ENCODE measurements at places on chromosomes 16 and 17.

DNA sequence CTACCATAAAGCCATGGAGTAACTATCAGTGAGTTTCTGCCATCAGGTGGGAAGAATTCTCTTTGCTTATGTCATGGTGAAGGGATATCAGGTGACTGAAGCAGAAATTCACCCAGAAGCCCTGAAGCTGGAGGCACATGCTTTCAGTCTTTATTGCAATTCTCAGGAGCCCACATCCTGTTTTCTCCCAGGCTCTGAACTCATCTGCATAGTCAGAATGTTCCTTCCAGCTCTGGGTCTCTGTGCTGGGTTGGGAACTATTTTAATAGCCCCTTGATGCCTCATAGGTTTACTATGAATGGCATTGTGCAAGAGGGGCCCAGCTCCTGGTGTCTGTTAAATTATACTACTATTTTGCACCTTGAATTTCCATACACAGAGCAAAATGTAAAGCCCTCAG is 198.4 kb upstream of the SOX9 start:
- DNase-seq = no peak

- no peak for DNase-seq
Measured at GRCh38 chr17:58079300-58080033, 3.8 kb upstream of the DYNLL2 start.

- DNase-seq = no peak
Measured at GRCh38 chr17:4940555-4941318, 669 bp downstream of the RNF167 start.

- DNase-seq = no peak
Measured at GRCh38 chr17:67441896-67442219, 64.8 kb downstream of the PITPNC1 start.

- peak; percentile 64 for DNase-seq
Measured at GRCh38 chr17:15260376-15261257, 4.5 kb downstream of the PMP22 start.

DNA sequence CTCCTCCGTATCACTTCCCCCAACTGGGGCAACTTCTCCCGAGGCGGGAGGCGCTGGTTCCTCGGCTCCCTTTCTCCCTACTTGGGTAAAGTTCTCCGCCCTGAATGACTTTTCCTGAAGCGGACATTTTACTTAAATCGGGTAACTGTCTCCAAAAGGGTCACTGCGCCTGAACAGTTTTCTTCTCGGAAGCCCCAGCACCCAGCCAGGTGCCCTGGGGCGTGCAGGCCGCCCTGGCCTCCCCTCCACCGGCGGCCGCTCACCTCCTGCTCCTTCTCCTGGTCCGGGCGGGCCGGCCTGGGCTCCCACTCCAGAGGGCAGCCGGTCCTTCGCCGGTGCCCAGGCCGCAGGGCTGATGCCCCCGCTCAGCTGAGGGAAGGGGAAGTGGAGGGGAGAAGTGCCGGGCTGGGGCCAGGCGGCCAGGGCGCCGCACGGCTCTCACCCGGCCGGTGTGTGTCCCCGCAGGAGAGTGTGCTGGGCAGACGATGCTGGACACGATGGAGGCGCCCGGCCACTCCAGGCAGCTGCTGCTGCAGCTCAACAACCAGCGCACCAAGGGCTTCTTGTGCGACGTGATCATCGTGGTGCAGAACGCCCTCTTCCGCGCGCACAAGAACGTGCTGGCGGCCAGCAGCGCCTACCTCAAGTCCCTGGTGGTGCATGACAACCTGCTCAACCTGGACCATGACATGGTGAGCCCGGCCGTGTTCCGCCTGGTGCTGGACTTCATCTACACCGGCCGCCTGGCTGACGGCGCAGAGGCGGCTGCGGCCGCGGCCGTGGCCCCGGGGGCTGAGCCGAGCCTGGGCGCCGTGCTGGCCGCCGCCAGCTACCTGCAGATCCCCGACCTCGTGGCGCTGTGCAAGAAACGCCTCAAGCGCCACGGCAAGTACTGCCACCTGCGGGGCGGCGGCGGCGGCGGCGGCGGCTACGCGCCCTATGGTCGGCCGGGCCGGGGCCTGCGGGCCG is 1.6 kb downstream of the HIC1 start:
- no peak for DNase-seq

- no peak for DNase-seq
Measured at GRCh38 chr16:21563676-21564075, 35.7 kb upstream of the METTL9 start.

GRCh38 chr16:47069313-47069712 is 74.4 kb downstream of the NETO2 start:
- no peak for DNase-seq

DNA sequence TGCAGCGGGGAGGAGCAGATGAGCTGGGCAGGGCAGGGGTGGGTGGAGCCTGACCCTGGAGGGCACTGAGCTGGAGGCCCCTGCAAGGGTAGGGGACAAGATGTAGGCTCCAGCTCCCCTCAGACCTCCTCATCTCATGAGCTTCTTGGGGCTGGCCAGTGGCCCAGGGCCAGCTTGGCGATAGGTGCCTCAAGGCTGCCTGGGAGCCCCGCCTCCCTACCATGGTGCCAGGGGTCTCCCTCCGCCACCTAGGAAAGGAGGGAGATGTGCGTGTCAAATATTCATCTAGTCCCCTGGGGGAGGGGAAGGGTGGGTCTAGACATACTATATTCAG is 3.9 kb downstream of the HIRIP3 start:
- DNase-seq = no peak

DNA sequence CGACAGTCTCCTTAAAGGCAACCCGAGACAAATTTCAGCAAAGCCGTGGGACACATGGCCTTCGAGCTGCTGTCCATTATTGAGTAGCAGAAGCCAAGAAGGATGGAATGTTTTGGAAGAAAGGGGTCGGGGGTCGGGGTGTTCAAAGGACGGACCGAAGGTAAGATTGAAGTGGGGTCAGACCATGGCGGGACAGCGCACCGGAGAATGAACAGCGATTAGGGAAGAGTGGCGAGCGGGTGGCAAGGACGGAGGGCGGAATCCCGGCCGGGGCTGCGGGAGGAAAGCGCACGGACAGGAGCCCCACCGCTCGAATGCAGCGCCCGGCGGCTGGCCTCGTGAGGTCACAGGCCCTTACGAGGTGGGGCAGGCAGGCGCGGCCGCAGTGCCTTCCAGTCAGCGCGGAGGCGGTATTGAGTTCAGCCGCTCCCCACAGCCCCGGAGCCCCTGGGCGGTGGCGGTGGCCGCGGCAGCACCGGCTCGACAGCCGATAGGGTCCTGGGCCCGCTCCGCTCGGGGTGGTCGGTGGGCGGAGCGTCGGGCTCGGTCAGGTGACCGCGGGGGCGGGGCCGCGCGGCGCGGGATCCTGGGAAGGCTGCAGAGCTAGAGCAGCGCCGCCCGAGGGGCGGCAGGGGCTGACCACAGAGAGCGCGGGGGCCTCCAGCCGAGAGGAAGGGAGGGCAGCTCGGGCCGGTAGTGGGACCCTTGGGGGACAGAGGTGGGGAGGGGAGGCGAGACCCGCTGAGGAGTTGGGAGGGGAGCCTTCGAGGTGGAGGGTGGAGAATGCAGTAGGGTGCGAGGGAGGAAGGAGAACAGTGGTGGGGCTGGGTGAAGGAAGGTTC is at the start of gene EFCAB13:
TSS of gene EFCAB13 (plus strand) at position 574 of the 842 bp plus-strand sequence. CDS start 4,399 bp downstream, outside the sequence.
- DNase-seq = peak; percentile 81

- DNase-seq = no peak
Measured at GRCh38 chr17:57880086-57880456, 30.2 kb upstream of the MRPS23 start.

DNA sequence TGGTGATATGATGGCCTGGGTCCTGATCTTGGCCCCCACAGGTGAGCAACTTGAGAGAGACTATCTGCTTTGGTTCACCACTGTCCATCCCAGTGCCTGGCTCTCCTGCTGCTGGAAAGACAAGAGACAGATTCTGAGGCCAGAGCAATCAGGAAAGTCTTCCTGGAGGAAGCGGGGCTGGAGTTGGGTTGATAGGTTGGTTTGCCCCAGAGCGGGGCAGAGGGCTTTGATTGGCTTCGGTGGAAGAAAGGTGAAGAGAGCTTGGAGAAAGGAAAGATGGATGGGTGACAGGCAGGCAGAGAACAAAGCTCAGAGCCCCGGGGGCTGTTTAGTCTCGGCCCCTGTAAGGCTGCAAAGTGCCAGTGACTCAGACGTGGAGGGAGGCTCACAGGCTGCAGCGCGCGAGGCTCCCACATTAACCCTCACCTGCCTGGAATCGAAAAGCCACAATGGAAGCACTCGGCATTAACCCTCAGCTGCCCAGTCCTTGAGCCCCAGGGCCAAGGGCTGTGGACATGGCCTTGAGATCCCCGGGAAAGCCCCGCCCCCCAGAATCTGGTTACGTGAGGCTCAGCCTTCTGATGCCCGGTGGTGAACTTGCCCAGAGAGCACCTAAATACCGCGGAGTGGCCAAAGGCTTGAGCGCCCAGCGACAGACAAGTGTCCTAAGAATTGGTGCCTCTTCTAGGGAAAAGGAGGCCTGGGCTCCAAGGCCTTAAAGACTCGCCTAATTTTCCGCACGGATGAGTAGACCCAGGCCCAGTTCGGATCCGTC is 996 bp upstream of the CPNE2 start:
- DNase-seq = no peak

- DNase-seq = no peak
Measured at GRCh38 chr17:63041722-63042121, 75.7 kb downstream of the TANC2 start.

- DNase-seq = no peak
Measured at GRCh38 chr17:17419166-17419565, 57.6 kb upstream of the MED9 start.

GRCh38 chr17:1398931-1399678 is 917 bp downstream of the YWHAE start:
- peak; percentile 65 for DNase-seq

DNA sequence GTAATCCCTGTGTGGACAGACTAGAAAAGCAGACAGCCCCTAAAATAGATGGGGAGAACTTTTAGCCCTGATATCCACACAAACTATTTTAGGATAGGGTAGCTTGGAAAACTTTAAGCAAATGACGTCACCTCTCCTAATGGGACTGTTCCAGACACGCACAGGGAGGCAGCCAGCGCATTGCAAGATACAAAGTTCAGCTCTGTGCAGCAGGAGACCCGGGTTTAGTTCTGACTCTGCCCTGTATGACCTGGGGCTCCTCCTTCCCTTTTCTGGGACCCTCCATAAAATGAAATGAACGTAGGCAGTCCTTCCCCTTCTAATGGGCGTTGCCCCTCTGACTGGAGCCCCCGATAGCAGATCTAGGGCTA is 6.3 kb downstream of the ZNF689 start:
- DNase-seq = no peak

GRCh38 chr17:45143094-45143670 is 5.1 kb upstream of the HEXIM1 start:
- no peak for DNase-seq

GRCh38 chr17:44293509-44294226 is 14.7 kb upstream of the RUNDC3A start:
- DNase-seq = no peak

DNA sequence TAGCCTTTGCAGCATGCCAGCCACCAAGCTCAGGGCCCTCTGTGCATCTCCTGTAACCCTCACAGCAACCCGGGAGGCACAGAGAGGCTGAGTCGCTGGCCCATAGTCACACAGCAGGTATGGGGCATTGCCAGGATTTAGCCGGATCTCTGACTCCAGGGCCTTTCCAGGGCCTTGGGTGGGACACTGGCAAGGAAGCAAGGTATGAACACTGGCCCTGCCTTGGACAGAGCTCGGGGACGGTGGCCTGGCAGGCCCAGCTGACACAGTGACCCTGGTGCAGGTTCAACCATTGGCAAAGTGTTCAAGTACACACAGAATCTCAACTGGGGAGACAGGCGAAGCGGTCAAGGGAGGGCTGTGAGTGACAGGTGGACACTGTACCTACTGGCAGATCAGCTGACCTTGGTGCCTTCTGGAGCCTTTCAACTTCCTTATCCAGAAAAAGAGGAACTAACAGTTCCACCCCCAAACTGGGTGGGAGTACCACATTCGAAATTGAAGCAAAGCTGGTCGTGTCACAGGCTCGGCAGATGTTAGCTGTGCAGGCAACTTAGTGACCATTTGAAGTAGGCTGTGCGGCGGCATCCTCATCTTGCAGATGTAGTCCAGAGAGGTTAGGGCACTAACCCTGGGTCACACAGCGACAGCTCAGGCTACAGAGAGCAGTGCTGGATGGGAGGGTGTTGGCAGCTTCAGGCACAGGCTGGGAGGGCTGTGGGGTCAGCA is 287.4 kb downstream of the SEC14L1 start:
- no peak for DNase-seq

- DNase-seq = no peak
Measured at GRCh38 chr17:74892974-74893911, at the start of gene FADS6. TSS of gene FADS6 (minus strand) at chr17:74893633. CDS start at chr17:74893595, 38 bp downstream.

GRCh38 chr16:530111-530817 is 2.8 kb downstream of the CAPN15 start:
- DNase-seq = no peak

- DNase-seq = no peak
Measured at GRCh38 chr16:29306943-29307597, 99.4 kb downstream of the NPIPB11 start.

GRCh38 chr16:54051821-54052220 is 234.8 kb downstream of the IRX3 start:
- no peak for DNase-seq

DNA sequence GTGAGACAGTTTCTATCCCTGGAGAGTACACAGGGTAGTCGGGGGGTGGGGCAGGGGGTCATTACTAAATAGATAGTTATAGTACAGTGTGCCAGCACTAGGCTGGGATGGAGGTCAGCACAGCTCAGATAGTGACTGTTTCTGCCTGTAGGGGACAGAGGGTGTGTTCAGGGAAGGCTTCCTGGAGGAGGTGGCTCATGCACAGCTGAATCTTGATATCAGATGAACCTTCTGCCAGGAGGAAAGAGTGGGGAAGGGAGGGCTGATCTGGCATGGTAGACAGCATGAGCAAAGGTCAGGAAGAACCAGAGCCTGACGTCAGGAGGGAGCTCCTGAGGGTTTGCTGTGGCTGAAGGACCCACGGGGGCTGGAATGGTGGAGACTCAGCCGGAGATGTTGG is 56.6 kb downstream of the OR1D5 start:
- DNase-seq = no peak

- DNase-seq = no peak
Measured at GRCh38 chr17:40346765-40347158, 17.8 kb downstream of the GJD3 start.

DNA sequence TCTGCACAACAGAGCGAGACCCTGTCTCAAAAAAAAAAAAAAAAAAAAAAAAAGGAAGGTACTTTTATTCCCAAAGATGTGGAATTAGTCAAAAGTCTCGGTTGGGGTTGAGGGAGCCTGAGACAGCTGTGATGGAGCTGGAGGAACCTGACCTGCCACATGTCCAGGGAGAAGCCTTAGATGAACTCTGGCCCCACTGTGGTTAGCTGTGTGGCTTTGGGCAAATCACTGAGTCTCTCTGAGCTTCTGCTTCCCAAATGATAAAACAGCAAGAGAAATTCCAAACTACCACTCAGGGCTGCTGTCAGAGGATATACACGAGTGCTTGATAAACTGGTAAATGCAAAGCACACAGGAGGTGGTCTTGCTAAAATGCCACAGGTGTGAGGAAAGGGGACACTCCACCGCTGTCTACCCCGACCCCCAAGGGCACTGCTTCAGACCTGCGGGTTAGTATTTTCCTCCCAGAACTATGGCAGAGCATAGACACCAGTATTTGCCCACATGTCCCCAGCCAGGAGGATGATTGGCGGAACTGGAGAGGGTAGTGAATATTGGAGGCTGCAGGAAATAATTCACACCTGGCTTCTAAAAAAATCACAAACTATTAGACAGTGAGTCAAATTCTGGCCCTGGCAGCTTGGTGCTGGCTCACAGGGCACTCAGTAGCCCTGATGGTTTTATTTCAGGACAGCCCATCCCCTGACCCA is 14.7 kb downstream of the DRC3 start:
- no peak for DNase-seq
